ENCODE measurements at places on chromosomes 4 and X.

DNA sequence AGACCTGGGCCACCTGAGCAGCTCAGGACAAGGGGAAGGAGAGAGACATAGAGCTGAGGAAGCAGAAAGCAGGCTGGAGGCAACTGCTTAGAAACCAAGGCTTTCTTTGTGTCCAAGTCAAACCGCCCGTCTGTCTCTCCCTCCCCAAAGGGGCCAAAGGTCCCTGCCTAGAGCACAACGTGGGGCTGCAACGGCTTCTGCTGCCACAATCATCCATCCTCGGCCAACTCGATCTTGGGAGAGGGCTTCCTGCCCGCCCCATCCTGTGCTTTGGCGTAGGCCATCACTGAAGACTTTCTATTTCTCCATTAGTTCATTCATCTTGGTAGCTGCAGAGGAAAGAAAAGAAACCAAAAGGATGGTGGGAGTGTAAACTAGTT is 1.7 kb upstream of the TREX2 start:
- no peak for DNase-seq

- no peak for DNase-seq
Measured at GRCh38 chrX:30610026-30610425, 32.5 kb upstream of the TASL start.

DNA sequence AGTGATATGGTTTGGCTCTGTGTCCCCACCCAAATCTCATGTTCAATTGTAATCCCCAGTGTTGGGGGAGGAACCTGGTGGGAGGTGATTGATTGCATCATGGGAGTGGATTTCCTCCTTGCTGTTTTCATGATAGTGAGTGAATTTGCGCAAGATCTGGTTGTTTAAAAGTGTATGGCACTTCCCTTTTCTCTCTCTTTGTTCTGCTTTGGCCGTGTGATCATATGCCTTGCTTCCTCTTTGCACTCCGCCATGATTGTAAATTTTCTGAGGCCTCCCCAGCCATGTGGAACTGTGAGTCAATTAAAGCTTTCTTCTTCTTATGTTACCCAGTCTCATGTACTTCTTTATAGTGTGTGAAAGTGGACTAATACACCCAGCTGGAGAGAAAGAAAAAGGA is 113.0 kb upstream of the AADAT start:
- DNase-seq = no peak

DNA sequence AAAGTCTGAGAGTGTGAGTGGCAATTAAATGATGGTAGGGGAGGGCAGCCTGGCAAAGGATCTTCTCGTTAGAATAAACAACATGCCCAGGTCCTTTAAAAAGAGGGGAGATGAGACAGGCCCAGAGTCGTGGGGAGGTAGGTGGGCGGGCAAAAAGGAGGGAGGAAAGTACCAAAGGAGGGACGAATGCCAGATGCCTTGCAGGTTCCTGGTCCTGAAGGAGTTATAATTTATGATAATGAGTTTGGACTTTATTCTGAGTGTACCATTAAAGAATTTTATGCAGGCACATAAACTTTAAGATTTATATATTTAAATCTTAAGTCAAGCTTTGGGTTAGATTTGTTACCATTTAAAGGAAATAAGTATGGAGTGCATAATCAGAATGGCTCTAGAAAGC is 62.3 kb upstream of the SMARCA5 start:
- no peak for DNase-seq

DNA sequence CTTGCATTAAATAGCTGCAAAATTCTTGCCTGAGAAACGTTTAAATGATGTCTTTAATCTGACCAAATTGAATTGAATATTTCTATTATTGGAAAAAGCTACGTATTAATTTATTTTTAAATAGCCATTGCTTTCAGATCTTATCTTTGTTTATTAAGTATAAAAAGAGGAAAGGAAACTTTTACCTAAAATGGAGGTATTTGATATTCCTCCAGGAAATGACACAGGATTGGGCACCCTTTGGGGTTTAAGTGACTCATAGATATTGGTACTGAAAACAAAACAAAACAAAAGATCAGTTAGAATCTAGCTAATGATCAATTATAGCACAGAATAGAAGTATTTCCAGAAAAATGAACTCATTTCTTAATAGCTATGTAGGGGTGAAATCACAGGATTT is 34.1 kb downstream of the PLS3 start:
- no peak for DNase-seq

DNA sequence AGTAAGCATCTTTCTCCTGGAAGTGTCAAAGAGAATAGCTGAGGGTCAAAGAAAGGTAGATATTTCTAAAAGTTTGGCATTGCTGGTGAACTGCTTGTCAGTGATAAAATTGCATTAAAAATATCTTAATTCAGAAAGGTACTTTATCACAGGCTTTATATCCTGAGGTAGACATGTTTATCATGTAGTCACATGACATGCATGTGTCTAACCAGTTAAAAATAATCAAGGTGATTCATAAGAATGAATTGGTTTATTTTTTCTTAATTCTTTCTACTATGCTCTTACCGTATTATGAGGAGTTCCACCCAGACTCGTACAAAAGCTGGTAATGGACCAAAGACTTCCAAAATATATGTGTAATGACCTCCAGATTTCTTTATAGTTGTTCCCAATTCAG is 6.1 kb downstream of the SLC7A11 start:
- DNase-seq = no peak

DNA sequence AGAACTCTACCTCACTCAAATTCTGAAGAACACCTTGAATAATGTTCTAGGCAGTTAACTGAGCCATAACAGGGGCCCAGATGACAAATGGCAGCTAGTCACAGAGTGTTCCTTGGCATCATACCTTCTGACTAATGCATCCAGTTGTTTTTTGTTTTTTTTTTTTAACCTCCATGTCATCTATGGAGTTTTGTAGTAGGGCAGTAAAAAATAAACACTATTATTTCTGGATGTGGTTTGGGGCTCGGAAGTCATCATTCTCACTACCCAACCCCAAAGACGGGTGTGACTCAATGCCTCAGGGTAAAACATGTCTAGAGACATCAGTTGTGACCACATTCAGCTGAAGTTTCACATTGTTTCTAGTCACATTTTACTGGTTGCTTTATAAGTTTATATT is 31.2 kb upstream of the MCF2 start:
- DNase-seq = peak; percentile 26

DNA sequence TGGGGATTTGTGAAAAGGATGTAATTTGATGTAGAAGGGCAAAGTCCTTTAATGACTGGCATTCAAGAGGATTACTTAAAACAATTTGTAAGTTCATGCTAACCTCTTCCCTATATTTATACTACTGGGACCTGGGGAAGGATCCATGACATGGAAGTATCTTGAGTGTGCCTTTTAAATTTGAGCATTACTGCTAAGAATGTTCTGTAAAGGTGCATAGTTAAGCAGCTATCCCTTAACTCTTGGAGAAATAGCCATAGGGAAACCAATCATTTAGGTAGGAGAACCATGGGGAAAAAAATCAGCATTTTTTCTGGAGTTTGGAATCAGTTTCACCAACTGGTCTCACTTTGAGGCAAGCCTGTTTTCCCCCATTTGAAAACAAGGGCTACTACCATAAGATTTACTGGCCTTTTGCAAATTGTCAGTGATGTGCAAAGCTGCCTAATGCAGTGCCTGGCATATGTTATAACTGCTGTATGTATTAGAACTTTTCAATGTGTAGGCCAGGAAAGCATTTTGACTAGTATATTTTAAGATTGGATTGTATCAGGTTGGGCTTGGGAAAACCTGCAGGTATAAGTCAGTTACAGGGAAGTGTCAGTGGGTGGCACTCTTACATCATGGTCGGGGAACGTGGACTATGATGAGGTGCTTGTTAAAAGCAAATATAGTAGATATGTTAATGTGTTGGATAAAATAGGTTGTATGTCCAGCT is 72.1 kb downstream of the PRSS12 start:
- peak; percentile 42 for DNase-seq

DNA sequence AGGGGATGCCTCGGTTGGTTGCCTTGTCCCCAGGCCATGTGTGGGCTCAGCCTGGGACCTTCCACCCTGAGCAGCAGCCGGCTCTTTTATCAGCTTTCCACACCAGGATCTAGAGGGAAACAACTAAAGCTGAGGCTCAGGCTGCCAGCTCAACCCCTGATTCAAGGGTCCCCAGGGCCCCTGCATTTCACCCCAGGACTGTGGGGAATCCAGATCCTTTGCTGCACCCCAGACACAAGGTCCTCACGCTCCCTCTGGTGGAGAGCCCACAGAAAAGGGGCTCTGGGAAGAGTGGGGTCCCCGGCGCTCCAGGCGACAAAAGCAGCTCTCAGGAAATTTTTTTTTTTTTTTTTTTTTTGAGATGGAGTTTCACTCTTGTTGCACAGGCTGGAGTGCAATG is 64.3 kb downstream of the ZFYVE28 start:
- no peak for DNase-seq

GRCh38 chr4:84151574-84151973 is 347.5 kb downstream of the NKX6-1 start:
- DNase-seq = no peak

DNA sequence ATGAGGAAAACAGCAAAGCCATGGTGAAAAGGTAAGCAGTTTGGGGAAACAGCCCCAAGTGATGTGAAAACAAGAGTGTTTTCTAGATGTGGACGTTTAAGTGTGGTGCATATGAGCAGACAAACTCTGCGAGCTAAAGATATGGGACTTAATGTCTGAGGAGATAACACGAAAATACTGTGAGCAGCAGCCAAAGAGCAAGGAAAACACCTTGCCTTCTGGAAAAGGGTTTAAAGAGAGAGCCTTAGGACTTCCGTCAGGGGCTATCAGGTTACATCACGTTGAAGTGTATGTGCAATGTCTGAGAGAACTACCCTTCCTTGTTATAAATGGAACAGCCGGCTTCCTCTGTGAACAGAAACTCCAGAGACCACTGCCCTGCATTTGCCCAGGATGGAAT is 54.2 kb downstream of the LEF1 start:
- DNase-seq = no peak

- DNase-seq = peak; percentile 5
Measured at GRCh38 chr4:110442309-110442708, 33.6 kb upstream of the ENPEP start.

- DNase-seq = no peak
Measured at GRCh38 chr4:182174979-182175378, 68.2 kb upstream of the TENM3 start.

DNA sequence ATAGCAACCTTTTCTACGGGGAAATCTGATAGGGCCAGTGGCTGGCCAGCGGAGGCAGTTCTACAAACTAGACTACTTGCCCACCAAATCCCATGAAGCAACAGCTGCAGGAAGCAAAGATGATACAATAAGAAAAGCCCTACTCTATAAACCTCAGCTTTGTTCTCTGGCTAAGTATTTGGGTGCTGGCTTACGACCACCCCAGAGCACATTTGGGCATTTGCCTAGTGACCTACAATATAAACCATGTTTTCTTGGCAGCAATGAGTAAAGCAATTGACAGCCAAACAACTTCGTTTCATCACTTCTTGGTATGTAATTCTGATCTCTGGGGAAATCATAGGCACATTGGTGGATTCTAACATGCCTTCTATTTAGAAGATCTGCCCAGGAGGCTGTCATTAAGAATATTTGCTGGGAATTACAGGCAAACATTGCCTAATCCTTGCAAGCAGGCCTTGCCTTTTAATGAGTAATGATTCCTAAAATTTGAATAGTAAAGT is 7.5 kb upstream of the LHFPL1 start:
- DNase-seq = no peak

DNA sequence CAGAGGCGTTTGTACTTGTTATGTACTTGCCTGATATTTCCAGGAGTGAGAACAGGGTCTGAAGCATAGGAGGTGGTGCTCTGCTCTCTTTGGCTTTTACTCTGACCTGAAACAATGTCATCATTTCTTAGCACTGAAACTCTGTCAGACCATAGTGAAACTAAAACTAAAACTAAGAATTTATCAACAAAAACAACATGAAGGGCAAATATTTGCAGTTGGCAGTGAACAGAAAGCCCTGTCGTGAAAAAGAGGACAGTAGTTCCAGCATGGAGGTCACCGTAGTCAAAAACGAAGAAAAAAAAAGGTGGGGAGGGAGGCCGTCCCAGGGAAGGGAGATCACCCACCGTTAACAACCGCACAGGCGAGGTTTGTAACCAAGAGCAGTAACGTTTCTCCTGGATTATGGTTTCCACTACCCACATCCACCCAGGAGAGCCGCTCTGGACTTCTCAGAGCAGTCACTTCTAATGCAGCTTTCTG is 97.5 kb downstream of the ANK2 start:
- DNase-seq = no peak

All from activated CD4-positive, alpha-beta T cell treated with anti-CD3 and anti-CD28 coated beads for 48 hours (primary cell).